GM18507 (cell line): ENCODE measurements at places on chromosomes 2 and 18.

DNA sequence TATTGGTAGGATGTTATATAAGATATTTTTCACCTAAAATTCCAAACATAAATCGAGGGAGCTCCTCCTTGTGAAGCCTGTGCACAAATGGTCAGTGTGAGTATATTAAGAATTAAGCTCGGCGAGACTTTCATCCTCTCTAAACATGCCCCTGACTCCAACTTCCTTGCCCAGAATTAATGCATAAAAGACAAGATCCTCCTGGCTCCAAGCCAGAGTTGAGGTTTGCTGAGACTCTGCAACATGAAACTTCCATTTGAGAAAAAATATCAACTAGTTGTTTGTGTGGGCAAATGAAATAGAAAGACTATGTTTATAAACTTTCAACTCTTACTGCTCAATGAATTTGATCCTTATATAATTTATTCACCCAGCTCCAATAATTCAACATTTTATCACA is 68.1 kb downstream of the CCDC178 start:
- DNase-seq = no peak

DNA sequence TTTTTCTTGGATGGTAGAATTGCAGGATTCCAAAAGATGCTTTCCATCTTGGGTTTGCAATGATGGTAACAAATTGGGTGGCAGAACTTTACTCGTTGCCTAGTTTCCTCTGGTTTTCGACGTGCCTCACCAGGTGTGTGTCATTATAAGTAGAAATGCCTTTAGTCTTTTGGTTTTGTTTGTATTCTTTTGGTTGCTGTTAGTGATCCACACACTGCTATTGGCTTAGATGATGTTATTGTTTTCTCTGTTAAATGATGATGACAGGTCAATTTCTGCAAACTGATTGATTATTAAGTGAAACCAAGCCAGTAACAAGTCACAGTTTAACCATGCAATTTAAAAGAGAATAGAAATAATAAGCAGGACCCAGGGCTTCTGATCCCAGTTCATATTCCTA is 6.1 kb upstream of the LAMA3 start:
- DNase-seq = no peak

DNA sequence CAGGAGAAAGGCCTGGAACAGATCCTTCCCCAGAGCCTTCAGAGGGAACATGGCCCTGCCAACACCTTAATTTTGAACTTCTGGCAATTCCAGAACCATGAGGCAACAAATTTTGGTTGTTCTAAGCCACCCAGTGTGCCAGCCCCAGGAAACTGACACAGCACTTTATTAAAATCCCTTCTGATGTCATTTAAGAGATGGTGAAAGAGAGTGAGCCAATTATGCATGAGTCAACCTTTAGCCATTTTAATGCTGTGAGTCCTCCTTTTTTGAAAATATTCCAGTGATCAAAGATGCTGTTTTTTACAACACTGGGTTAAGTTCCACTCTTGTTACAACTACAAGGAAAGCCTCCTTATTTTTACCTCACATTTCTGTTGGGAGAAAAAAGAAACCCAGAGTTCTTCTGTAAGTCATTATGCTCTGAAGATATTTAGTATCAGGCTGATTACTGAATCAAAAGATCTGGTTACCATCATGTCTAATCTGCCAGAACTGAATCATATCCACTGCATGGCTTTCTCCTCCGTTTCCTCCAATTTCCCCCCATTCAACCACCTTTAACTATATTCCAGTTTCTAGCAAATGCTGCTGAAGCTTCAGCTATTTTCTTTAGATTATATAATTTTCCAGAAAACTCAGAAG is 235.4 kb downstream of the TXNL1 start:
- no peak for DNase-seq

- no peak for DNase-seq
Observed at GRCh38 chr2:127599211-127599610, 46.7 kb upstream of the GPR17 start.

DNA sequence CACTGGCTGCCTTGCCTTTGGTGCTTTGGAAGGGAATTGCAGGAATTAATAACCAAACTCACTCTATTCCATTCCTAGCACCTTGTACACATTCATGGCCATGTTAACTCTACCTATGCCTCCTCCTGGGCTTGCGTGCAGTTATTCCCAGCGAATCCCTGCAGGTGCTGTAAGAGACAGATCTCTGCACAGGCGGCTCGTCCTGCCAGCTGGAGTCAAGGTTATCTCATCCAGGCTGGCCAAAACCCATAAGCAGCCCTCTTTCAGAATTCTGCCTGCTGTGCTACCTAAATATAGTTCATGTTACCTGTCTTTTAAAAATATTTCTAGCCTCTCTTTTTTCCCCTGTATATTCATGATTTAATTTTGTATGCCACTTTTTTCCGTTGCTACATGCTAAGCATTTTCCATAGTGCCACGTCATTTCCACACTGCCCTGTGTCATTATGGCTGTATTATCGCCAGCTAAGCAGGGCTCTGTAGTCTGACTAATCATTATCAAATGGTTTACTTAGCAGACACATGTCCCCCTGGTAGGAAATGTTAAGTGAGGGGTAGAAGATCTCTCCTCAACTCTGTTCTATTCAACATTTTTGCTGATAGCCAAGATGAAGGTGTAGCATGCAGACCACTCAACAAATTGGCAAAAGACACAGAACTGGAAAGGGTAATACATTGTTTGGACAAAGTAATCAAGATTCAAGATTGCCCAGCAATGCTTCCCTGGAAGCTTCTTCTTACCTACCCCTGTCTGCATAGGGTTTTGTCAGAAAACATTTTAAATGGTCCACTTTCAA is 79.7 kb upstream of the TAF1B start:
- no peak for DNase-seq

GRCh38 chr2:225400546-225401400 is 1.3 kb downstream of the NYAP2 start:
- DNase-seq = no peak

- DNase-seq = no peak
Observed at GRCh38 chr18:68234131-68234530, 480.8 kb downstream of the TMX3 start.

DNA sequence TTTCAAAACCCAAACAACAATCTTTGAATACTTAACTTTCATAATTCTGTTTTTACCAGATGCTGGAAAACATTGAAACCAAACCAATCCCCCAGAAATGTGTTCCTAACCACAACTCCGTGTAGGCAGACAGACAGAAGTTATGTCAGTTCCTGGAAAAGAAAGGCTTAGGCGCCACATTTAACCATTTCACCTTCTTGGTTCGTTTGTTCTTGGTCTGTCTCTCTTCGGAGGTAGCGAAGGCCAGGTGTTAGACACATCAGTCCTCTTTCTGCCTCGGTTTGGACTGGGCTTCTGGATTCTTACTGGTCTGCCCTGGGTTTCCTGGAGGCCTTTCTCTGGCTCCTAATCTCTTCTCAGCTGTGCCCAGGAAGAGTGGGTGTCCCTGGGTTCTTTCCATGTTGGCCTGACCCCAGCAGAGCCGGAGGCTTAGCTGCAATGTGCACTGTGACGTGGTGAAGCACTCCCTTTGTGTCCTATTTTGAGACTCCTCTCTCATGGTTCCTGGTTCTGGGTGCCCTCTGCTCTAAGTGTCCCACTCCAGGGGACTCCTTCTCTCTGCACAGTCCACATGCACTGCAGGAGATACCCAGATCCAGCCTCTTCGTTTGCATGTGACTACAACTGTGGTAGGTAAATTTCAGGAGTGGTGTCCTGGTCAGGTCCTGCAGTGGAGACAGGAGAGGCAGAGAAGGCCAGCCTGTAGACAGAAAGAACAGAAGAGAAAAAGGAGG is 23.1 kb upstream of the RAB31 start:
- no peak for DNase-seq

DNA sequence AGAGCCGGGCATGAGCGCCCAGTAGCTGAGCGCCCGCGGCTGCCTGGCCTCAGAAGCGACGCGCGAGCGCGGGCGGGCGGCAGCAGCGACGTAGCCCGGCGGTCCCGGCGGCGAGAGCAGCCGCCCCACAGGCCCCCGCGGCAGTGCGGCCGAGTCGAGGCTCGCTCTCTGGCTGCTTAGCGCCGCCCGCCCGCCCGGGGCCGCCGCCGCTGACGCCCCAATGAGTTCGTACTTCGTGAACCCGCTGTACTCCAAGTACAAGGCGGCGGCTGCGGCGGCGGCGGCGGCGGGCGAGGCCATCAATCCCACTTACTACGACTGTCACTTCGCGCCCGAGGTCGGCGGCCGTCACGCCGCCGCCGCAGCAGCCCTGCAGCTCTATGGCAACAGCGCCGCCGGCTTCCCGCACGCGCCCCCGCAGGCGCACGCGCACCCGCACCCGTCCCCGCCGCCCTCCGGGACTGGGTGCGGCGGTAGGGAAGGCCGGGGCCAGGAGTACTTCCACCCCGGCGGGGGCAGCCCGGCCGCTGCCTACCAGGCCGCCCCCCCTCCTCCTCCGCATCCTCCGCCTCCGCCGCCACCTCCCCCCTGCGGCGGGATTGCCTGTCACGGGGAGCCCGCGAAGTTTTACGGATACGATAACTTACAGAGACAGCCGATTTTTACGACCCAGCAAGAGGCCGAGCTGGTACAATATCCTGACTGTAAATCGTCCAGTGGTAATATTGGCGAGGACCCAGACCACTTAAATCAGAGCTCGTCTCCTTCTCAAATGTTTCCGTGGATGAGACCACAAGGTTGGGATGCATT is 847 bp downstream of the HOXD8 start:
- no peak for DNase-seq

DNA sequence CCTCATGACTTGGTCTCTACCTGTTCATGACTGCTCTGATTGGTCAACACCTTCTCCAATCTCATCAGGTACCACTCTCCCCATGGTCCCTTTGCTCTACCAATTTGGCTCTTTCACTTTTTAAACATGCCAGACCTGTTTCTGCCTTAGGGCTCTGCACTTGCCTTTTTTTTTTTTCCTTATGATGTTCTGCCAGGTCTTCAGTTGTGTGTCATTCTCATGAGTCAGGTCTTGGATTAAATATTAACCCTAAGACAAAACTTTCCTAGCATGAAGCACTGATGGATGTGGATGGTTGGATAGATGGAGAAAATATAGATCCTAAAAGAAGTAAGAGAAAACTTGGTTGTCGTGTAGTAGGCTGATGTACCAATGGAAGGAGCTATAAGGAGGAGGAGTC is 219.3 kb downstream of the TTC32 start:
- DNase-seq = no peak

GRCh38 chr18:23616258-23616657 is 30.0 kb upstream of the NPC1 start:
- no peak for DNase-seq

- DNase-seq = no peak
Observed at GRCh38 chr18:77137851-77138250, 5.3 kb upstream of the MBP start.

- no peak for DNase-seq
Observed at GRCh38 chr18:63152096-63152495, 167.5 kb downstream of the BCL2 start.

DNA sequence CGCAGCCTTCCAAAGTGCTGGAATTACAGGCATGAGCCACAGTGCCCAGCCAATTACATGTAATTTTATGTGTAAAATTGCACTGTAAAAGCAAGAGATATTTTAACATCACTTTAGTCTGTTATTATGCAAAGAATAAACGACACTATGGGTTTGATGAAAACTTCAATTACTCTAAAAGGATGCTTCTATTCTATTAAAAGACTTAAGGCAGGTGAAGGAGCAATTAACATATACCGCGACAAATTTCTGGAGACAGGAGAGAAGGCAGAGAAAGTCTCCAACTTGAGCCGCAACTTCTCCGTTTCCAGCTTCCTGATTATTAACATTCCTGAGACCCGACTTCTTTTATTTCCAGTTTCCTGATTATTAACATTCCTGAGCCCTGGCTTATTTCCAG is 53.7 kb downstream of the FAM210A start:
- no peak for DNase-seq

DNA sequence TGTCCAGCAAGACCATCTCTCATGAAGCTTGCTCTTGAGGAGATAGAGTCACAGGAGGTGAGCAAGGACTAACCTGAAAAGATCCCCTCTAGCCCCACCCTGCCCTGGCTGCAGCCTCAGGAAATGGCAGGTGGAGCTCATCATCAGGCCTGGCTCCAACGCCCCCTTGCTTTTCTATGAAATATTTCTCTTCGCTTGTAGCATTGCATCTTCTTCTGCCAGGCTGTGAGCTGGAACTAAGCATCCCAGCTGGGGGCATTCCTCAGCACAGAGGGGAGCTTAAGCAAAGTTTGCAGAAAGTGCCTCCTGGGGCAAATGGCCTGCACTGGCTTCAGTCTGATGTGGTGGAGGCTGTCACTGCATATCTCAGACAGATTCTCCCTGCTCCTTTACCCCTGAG is 90.1 kb upstream of the LGALSL start:
- no peak for DNase-seq

- DNase-seq = no peak
Observed at GRCh38 chr2:55001716-55002115, 48.5 kb downstream of the RTN4 start.

DNA sequence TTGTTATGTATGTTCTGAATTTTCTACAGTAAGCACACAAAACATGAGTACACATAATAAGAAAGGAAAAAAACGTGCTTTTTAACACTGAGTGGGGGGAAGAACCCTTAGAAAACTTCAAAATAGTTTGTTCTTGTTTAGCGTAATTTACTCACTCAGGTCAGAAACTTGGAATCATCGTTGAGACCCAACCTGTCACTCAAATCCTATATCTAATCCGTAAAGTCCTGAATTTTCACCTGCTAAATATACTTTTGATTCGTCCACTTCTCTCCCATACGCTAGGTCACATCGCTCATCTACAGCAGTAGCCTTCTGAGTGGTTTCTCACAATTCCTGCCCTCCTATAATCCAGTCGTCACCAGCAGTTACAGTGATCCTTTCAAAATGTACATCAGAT is 767 bp downstream of the TPRKB start:
- DNase-seq = no peak
